ENCODE measurements at places on chromosomes 5 and 9.

DNA sequence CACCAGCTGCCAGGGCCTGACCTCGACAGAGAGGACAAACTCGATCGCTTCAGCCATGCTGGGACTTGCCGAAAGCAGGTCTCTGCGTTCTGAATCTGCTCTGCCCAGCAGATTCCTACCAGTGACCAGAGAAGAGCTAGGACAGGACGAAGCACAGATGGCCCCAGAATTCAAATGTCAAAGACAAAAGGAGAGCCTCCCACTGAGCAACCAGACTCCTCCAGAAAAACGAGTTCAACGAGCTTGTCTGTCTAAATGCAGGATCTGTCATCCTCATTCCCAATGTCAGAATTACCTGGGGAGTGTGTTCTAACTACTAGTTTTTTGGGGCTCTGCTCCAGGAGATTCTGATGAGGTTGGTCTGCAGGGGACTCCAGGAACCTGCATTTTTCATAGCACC lies 13.4 kb downstream of the AK8 start:
- DNase-seq, result no peak

- DNase-seq, result no peak
Observed at GRCh38 chr5:163586531-163586956, 81.1 kb downstream of the MAT2B start.

DNA sequence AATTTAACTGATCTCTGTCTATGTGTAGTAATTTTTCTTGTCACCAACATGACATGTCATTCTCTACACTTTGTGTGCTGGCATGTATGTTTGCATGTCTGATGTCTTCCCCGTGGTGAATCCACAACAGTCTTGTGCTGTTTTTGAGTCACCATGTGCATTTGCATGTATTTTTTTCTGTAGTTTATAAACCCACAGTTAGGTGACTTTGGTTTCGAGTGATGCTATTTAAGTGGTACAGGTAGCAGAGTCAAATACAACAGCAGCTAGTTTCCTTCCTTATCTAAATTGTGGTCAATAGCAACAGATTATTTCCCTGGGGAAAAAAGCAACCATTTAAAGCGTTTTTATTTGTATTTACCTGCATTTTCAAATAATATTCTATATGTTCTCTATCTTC lies 89.9 kb upstream of the FSD1L start:
- DNase-seq, result no peak

- no peak for DNase-seq
Observed at GRCh38 chr5:93192087-93192486, 388.9 kb downstream of the NR2F1-AS1 start.

DNA sequence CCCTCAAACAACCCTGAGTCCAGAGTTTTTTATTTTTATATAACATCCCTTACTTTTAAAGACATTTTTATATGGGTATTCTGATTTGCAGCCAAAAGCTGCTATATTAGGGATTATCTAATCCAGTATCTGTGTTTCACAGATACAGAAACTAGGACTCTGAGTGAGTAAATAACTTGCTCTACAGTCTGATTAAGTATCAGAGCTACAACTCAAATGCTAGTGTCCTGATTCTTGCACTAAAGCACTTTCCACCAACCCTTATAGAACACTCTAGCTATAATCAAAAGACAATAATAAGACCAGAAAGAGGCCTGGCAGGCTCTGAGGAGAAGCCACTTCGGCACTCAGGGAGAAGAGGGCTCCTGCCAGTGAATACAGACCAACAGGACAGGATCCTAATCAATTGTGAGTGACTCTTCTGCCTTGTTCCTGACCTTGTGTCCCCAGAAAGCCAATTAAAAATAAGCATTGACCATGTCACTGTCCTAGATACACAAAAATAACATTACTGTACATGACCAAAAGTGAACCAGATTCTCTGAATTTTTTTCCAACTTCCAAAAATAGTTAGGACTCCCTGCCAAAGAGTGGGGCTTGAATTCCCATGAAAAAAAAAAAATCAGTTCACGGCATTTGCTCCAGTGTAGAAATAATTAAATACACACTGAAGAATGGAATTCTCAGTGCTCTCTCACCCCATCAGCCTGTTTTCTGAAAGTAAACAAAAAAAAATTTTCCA lies 63.6 kb upstream of the MAP3K1 start:
- no peak for DNase-seq

GRCh38 chr5:9363026-9363425 lies 182.8 kb downstream of the SEMA5A start:
- DNase-seq, result no peak

DNA sequence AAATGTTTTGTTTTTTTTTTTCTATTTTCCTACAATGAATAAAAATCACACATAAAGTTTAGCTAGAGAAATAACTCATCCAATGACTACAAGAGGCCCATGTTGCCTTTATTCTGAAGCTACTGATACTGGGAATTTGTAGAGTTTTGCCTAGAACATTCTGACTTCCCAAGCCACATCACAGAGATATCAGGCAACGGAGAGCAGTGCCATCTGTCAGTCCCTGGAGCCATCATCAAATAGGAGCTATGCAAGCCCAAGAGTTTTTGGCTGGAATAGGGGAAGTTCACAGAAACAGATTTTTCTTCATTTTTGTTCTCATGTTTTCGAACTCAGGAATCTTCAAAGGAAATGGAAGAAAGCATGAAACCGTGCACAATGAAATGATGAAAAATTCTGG lies 896.6 kb downstream of the TLE1 start:
- DNase-seq, result no peak

DNA sequence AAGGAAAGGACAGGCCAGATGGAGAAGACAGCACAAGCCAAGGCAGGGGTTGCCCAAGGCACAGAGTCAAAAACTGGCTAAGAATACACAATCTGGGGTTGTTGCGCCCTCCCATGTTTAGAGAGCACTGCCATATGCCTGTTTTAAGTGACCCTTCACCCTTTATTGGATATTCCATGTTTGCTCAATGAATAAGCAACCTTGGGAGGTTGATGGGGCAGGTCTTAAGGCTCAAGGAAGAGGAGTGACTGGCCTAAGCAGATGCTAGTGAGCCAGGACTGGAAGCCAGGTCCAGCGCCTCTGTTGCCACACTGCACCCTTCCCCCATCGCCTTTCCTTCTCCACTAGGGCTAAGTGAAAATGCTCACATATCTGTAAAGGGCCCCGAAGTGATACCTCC lies 6.7 kb downstream of the TXN start:
- DNase-seq, result no peak

GRCh38 chr9:8760000-8760767 lies 960.6 kb upstream of the DMAC1 start:
- DNase-seq, result no peak

- DNase-seq, result no peak
Observed at GRCh38 chr5:111415053-111415452, 97.3 kb downstream of the STARD4 start.

- DNase-seq, result no peak
Observed at GRCh38 chr9:87491523-87491922, 6.1 kb upstream of the DAPK1 start.

DNA sequence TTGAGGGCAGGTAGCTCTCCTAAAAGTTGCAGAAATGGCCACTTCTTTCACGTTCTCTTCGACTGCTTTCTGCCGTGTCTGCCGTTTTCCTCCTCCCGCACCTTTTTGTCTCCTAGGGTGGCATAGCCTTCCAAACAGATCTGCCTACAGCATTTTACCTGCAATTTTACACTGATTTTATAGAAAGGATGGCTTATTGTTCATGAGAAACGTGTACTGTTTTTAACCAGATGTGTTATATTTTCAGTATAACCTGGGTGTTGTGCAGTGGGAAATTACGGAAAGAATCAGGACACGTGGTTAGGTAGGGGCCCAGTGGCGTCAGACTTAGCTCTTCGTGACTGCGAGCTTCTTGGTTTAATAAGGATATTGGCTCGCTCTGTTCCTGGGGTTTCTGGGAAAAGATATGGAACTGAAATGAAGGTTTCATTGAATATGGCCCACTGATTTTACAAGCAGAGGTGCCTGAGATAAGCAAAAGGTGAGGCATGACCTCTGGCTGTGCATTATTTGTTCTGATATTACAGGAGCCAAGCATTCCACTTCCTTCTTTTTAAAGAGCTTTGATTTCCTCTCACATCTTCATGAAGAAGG lies 43.7 kb upstream of the PRSS3 start:
- no peak for DNase-seq

DNA sequence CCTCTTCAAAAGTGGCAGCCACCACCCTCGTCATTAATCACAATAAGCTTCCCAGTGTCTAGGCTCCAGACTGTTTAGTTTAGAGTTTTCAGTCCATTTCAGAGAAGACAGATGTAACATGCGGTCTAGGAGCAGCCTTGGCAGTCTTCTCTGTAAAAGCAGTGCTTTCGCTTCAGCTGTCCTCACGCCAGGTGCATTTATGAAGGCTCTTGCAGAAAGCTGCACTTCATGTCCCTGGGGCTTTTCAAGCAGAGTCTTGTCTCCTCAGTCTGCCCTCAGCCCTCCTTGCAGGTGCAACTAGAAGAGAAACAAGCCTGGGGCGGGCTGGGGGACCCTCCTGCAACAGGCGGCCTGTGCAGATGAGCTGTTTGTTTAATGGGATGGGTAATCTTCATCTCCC lies 281.9 kb downstream of the DRD1 start:
- DNase-seq, result no peak

- DNase-seq, result no peak
Observed at GRCh38 chr9:37964740-37965081, 60.8 kb upstream of the SLC25A51 start.

DNA sequence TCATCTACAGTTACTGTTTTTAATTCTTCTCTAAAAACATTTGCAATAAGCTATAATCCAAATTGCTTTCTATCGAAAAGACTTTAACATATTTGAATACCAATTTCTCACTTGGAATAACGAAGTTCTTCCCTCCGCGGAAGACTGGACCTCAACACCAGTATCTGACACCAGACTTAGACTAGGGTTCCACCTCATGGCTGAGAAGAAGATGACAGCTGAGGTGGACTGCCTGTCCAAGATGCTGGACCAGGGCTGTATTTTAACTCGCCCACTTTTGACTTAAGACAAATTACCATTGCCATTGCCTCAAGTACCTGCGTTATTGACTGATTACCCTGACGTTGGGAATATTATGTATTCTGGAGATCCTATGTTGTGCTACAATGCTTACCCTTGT lies 34.1 kb downstream of the ZMAT2 start:
- no peak for DNase-seq

- DNase-seq, result no peak
Observed at GRCh38 chr5:135708481-135709207, 125.8 kb upstream of the SLC25A48 start.

DNA sequence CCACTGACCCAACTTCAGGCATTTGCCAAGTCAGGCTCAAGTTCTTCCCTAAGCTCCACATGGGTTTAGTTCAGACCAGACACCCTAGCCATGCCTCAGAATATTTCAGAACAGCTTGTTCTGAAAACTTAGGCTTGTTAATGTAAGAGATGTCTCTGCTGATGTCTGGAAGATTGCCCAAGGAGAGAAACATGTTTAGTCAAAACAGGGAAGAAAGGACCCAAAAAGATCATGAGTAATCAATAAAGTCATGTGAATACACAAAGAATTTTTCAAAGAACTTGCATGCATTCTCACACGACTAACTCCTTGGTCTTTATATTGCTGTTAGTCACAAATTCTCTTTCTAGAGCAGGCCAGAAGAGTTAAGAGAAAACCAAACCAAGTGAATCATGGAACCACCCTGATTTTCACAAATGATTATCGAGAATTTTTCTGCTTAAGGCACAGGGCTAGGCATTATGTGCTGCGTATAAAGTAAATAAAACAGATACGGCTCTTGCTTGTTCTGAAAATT lies 158.1 kb upstream of the HMHB1 start:
- DNase-seq, result no peak

Data from activated gamma-delta T cell (primary cell).